SHP77 (cell line): ENCODE measurements at places on chromosomes 16 and 17.

- DNase-seq = no peak
Observed at GRCh38 chr16:65846210-65846602, 520.3 kb upstream of the CDH5 start.

GRCh38 chr17:19574956-19575355 lies 41.3 kb downstream of the SLC47A1 start:
- DNase-seq = no peak

DNA sequence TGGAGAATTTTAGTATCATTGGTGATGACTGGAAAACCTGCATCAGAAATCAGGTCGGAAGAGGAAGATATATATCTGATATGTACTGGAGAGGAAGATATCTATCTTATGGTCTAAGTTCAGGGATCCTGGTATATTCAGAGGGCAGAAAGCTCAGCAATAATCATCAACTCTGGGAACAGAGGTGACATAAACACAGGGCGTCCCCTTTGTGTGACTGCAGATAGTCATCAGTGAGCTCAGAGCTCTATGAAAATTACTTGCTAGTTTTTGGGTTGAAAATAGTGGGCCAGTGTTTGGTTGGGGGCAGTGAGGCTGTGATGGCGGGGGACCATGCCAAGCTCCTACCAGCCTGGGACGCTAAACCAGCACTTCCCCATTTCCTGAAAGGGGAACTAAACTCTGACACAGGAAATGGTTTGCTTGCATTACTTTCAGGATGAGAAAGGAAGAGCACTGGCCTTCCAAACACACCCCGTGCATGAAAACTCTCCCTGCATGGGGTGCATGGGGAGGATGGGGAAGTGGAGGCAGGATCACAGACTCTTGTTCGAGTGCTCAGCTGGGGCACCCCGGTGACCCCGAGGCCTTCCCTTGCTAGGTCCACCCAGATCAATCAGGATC lies 15.8 kb downstream of the NOD2 start:
- no peak for DNase-seq

DNA sequence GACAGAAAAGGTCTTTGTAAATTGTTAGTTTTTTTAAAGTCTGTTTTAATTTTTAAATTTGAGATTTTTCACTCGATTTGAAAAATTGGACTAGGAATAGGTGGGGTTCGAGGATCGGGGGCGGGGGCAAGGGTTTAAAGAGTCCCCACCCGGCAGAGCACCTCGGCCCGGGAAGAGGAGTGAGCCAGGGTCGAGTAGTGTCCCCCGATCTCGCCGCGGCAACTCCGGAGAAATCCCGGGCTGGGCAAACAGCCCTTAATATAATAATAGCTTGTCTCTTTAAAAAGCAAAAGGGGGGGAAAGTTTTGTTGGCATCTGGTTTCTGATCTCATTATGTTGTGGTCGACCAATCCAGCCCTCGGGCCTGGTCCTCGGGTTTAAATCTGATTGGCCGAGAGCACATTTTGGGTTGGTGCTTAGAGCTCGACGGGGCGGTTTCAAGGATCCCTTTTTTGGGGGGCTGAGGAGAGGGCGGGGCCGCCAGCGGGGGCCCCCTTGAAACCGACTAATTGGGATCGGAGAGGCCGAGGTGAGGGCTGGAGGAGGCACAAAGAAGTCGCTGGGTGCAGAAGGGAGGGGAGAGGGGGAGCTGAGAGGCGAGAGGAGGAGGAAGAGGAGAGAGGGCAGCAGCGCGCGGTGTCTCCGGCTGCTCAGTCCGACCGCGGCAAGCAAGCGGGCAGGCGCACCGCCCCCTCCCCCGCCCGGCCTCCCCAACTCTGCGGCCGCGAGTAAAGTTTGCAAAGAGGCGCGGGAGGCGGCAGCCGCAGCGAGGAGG lies at the start of gene FZD2:
Gene FZD2, plus strand, starts transcription at position 653 of the 775 bp plus-strand sequence. CDS start 205 bp downstream, outside the sequence.
- DNase-seq = peak; percentile 70

GRCh38 chr17:43383826-43384475 lies 14.8 kb upstream of the ARL4D start:
- no peak for DNase-seq

DNA sequence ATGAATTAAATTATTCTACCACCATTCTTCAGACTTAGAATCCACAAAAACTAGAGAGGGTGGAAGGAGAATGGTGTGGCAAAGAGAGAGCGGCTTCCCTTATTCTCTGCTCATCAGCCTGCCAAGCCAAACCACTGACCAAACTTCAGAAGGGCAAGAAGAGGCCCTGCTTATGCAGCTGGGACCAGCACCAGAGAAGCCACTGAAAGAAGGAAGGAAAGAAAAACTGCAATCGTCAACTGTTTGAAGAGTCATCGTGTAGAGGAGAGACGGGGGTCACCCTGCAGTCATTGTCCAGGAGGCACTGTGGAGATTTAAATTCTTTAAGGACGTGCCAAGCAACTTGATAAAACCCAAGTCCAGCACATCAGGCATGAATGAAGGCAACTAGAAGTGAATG lies 15.6 kb downstream of the PMP22 start:
- DNase-seq = no peak

DNA sequence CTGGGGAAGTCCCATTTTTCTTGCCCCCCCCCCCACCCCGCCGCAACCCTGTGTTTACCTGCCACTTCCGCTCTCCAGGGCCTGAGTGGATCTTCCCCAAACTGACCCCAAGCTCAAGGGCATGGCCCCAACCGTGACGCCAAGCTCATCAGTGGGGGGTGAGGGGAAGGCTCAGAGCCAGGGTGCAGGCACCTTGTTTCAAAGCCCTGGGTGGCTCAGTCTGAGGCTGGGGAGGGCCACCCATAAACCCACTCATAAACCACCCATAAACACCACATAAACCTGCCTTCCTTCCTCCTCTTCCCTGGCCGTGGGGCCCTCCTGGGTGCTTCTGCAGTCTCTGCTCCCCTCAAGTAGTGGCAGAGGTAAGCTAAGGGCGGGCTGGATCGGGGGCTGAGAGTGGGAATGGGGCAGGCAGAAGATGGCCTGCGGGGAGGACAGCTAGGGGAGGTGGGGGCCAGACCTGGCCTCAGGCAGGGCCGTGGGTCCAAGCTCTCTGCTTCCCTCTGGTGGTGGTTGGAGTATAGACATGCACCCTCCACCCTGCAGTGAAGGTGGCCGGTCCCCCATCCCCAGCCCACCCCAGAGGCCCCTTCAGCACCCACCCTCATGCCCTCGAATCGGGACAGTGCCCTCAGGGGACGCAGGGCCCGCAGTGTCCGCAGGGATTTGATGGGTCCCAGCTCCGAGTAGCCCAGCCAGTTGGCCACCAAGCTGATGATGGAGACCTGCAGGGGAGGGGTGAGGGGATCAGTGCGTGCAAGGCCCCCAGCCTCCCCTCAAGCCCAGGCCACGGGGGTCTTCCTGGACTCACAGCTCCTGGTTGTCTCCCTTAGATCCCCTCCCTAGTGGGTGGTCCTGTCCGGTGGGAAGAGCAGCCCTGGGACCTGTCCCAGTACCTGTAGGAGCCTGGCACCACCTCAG lies 14.6 kb upstream of the CD79B start:
- DNase-seq = no peak
